ENCODE measurements at places on chromosomes 7 and 10.

DNA sequence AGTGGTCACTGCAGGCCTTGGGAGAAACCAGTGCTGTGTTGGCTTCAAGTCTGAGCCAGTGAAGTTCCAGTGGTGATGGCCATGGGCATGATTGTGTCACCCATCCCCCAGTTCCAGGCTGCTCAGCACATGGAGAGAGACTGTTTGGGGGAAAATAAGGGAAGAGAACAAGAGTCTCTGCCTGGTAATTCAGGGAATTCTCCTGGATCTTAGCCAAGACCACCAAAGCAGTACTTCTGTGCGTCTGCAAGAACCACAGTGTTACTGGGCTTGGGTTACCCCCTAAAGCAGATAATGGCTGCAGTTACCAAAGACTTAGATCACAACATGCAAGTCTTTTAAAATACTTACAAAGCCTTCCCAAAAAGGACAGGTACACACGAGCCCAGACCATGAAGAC is 225.0 kb upstream of the SEMA3C start:
- DNase-seq = no peak

DNA sequence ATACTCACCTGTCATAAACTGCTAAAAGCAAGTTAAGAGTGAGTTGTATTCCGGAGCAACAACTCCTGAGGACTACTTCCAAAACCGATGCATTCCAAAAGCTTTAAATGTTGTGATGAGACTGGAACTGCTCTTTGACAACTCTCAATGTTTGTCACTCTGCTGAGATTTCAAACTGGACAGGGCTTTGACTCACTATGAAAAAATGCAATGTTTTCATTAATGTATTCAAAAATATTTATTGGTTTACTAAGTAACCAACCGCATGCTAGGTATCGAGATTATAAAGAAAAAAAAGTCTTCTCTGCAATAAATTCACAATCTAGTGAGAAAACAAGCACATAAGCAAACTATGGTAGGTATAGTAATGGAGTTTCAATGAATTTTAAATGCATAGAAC is 107.9 kb upstream of the GNAI1 start:
- no peak for DNase-seq

GRCh38 chr7:28776463-28777157 is 181.5 kb downstream of the TRIL start:
- DNase-seq = no peak

DNA sequence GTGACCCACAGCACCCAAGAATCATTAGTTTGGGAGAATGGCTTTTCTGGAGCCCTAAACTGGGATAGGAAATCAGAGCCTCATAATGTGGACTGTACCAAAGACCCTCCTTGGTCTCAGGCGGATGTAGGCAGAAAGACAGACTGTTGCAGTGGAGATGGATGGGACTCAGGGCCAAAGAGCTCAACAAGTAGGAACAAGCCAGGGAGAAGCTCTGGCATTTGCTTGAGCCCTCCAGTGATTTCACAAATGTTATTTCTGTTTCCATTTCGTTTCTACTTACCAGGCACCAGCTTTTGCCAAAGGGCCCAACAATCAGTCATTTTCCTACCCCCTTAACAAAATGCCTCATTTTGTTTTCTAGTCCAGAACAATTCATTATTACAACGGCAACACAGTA is 762.7 kb downstream of the KCNMA1 start:
- DNase-seq = no peak

DNA sequence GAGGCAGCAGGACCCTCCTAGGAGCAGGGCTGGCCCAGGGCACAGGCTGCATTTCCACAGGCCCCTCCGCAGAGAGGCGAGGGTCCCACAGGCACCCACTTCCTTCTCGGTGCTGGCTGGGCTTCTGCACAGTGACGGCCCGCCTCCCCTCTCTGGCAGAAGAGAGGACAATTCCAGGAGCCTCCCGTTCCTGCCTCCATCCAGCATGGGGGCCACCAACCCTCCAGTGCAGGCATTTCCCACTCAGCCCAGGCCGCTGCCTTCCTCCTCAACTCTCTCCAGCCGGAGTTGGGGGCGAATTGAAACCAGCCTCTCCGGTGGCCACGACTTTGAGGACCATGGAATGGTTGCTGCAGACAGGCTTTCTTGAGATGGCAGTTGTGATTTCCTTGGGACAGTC is 125.0 kb upstream of the PPP2R2D start:
- no peak for DNase-seq

- DNase-seq = no peak
These were observed 82.2 kb downstream of the CFAP58 start for GRCh38 chr10:104435822-104436221.

DNA sequence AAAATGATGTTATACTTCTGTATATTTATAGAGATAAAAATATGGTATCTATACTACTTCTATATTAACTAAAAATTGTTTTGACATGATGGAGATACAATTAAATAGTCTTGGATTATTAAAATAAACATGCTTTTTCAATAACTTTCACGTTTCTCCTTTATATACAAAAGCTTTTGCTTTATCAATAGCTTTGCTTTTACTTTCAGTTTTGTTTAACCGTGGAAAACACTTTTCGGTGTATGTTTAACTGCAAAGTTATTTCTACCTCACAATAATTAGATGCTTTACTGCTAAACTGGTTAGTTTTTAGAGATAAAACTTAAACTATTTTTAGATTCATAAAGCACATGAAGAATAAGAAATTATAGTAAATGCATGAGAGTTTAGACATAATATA is 432.1 kb upstream of the PCDH15 start:
- no peak for DNase-seq

- no peak for DNase-seq
These were observed 166.4 kb downstream of the RELN start for GRCh38 chr7:103823084-103823483.

GRCh38 chr7:159121068-159121467 is 23.6 kb downstream of the VIPR2 start:
- DNase-seq = no peak

DNA sequence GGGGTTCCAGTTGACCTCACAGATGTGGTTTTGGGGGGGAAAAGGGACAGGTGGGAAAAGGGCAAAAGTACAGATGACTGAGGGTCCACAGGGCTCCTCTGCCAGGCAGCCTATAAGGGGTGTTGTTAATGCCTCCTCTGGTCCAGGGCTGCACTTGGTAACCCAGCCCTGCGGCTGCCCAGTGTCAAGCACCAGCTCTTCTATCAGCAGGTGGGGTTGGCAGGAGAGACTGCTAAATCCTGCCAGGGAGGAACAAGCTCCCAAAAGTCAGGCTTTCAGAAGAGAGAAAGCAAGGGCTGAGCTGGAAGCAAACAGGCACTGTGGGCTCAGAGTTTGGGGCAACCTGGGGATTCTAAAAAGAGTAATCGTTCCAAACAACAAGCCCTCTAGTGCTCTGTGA is 39.1 kb downstream of the LRRC20 start:
- no peak for DNase-seq

DNA sequence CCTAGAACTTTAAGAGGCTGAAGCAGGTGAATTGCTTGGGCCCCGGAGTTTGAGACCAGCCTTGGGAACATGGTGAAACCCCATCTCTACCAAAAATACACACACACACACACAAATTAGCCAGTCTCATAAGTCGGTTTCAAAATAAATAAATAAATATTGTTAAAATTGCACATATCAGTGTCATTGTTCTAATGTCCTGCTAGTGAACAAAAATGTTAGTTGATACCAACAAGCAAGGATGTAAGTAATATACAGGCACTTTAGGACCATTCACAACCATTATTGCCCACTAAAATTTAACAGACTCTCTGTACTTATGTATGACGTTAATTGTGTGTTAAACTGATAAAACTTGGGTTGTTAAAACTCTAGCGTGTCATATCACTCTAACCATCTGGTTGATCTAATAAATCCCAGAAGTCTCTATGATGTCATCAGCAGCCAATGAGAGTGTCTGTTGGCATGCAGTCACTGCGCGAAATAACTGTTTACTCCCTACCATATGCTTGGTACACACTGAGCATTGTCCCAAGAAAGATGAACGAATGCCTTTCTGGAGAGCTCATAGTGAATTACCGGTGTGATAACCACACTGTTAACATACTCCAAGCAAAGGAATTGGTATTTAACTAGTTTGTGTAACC is 30.4 kb upstream of the OTUD1 start:
- no peak for DNase-seq

DNA sequence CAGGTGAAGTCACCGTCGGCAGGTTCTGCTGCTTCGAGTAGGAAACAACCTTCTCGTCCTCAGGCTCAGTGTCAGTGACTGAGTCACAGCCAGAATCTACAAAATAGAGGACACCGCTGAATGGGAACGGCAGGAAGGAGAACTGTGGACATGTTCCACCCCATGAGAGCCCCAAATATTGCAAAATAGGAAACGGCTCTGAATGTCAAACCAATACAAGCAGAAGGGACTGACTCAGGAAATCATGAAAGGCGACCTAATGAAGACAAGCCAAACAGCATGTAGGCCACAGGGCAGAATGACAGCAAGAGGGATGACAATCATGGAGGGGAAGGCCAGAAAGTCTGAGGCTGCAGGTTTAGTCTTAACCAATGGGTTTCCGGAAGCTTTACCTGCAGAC is 63.5 kb downstream of the PIK3AP1 start:
- DNase-seq = no peak

DNA sequence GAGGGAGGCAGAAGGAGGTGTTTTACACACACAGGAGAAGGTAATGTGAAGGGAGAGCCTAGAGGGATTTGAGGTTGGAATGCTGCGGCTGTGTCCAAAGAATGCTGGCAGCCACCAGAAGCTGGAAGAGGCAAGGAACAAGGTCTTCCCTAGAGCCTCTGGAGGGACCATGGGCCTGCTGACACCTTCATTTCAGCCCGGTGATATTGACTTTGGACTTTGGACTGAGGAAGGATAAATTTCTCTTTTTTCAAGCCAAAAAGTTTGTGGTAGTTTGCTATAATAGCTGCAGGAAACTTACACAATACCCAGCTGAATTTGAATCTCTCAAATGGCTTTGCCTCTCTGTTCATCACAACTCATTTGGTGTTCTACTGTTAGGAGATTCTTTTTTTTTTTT is 34.6 kb downstream of the UBN2 start:
- no peak for DNase-seq

- DNase-seq = no peak
These were observed 5.8 kb upstream of the SLC13A4 start for GRCh38 chr7:135733603-135734342.

DNA sequence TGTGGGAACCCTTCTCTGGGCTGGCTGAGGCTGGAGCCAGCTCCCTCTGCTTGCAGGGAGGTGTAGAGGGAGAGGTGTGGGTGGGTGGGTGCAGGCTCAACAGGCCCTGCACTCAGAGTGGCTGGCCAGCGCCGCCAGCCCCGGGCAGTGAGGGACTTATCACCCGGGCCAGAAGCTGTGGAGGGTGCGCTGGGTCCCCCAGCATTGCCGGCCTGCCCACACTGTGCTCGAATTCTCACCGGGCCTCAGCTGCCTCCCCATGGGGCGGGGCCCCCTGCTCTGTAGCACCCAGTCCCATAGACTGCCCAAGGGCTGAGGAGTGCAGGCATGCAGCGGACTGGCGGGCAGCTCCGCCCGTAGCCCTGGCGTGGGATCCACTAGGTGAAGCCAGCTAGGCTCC is 190.7 kb upstream of the TAC1 start:
- DNase-seq = no peak

DNA sequence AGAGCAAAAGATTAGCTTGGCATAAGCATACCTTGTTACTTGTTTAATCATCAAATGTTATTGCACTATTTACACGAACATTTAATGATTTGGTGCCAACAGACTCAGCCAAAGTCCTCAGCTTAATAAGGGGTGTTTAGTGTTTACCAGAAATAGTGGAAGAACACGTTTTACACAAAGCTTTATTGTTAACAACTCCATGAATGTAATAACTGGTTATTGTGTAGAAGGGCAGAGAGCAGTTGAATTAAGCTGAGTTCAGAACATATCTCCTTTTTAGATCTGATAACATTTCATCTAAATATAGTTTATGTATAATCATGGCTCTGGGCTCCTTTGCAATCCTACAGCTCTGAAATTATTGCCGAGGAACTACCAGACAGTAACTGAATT is 99.1 kb downstream of the CABCOCO1 start:
- DNase-seq = no peak

DNA sequence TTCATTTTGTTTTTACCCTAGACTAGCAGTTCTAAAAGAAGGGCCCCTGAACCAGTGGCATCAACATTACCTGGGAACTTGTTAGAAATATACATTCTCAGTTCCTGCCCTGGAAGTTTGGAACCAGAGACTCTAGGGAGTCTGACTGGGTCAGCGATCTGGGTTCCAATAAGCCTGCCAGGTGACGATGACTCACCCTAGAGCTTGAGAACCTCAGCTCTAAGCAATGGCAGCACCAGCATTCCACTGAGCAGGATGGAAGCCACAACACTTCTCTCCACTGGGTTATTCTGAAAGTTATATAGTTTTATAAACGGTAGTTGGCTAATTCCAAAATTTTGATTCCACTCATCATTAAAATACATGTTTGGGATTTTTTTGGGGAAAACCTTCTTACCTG is 97.0 kb upstream of the AMPH start:
- no peak for DNase-seq

GRCh38 chr10:125132344-125132743 is 28.0 kb downstream of the CTBP2 start:
- no peak for DNase-seq

Measured in liver (tissue), 10 donors.